ENCODE measurements at places on chromosomes 5 and 9. TPM values are rescaled to one million over a fixed set of nuclear protein-coding genes. Genes with fewer than 3 reads are reported as not detected.

VAV2 gene
- 18.4 TPM for total RNA-seq

BTNL8 gene
- 0.50 TPM for total RNA-seq

GPR150 gene
- total RNA-seq: 0.06 TPM

C1QTNF3 gene
- total RNA-seq: 52.4 TPM

FOXD4L5 gene
- 0.22 TPM for total RNA-seq

SPAAR gene
- 0.77 TPM for total RNA-seq

TCF7 gene
- 6.2 TPM for total RNA-seq

PCDHB6 gene
- total RNA-seq: 1.9 TPM

ST8SIA4 gene
- total RNA-seq: 22.8 TPM

PCDHB4 gene
- total RNA-seq: 4.1 TPM

GRCh38 chr5:138574744-138575193 is 432 bp downstream of the HSPA9 start:
- H3K4me3 ChIP-seq: peak overlapping the region; percentile 89
- peak overlapping the region; percentile 100 for H3K27ac ChIP-seq
- peaks cover 13% of the 10 kb centered on the region for H3K4me1 ChIP-seq
- peaks cover 38% of the 10 kb centered on the region for H3K36me3 ChIP-seq
- no peaks in the 10 kb centered on the region for H3K27me3 ChIP-seq
- DNase-seq: no peak

DNA sequence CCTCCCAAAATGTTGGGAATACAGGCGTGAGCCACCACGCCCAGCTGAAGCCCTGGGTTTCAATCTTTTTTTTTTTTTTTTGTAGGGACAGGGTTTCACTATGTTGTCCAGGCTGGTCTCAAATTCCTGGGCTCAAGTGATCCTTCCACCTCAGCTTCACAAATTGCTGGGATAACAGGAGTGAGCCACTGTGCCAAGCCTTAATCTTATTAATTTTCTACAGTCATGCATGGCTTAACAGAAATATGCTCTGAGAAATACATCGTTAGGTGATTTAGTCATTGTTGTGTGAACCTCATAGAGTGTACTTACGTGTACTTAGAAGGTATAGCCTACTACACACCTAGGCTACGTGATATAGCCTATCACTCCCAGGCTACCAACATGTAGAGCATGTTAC is 31.0 kb downstream of the GLDC start:
- no peak overlapping the region for H3K27ac ChIP-seq
- no peaks in the 10 kb centered on the region for H3K27me3 ChIP-seq
- H3K36me3 ChIP-seq: peaks cover 4% of the 10 kb centered on the region
- H3K4me3 ChIP-seq: no peak overlapping the region

DNA sequence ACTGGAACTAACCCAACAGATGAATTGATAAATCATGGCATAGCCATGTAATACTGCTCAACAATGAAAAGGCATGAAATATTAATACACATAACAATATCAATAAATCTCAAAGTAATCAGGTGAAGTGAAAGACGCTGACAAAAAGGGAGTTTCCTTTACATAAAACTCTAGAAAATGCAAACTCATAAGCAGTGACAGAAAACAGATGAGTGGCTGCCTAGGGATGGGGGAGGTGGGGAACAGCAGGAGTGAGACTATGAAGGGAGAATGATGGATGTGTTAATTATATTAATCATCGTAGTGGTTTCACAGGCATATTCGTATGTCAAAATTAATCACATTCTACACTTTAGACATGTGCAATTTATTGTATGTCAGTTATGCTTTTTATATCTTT is 59.8 kb upstream of the SHC3 start:
- no peak overlapping the region for H3K27ac ChIP-seq
- H3K27me3 ChIP-seq: peaks cover 3% of the 10 kb centered on the region
- no peak for DNase-seq
- H3K4me3 ChIP-seq: no peak overlapping the region
- H3K4me1 ChIP-seq: peaks cover 4% of the 10 kb centered on the region

- H3K27ac ChIP-seq: peak overlapping the region; percentile 88
- peaks cover 61% of the 10 kb centered on the region for H3K4me1 ChIP-seq
- H3K36me3 ChIP-seq: peaks cover 6% of the 10 kb centered on the region
- H3K4me3 ChIP-seq: no peak overlapping the region
Observed at GRCh38 chr9:137306850-137307254, 4.8 kb upstream of the NRARP start.

DNA sequence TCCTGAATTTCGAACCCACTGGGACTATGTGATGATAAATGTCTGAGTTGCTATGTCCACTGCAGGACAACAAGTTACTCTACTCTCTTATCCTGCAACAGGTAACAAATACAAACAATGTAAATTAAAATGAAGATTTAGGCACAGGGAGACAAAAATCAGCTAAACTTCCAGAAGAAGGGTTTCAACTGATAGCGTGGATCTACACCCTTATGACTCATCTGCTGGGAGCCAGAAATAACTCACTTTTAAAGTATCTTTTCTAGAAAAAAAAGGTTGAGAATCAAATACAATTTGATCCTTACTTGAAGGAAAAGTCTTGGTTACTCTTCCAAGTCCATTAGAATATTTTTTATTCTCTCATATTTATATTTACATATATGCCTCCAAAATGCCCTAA is 21.4 kb downstream of the PJA2 start:
- H3K4me1 ChIP-seq: no peaks in the 10 kb centered on the region
- no peak for DNase-seq
- H3K27ac ChIP-seq: no peak overlapping the region
- H3K4me3 ChIP-seq: no peak overlapping the region

GRCh38 chr5:134464988-134465815 is 53.5 kb upstream of the CDKN2AIPNL start:
- H3K4me3 ChIP-seq: no peak overlapping the region
- peaks cover 12% of the 10 kb centered on the region for H3K27me3 ChIP-seq
- DNase-seq: no peak
- H3K36me3 ChIP-seq: no peaks in the 10 kb centered on the region
- H3K27ac ChIP-seq: no peak overlapping the region
- H3K4me1 ChIP-seq: peaks cover 22% of the 10 kb centered on the region

DNA sequence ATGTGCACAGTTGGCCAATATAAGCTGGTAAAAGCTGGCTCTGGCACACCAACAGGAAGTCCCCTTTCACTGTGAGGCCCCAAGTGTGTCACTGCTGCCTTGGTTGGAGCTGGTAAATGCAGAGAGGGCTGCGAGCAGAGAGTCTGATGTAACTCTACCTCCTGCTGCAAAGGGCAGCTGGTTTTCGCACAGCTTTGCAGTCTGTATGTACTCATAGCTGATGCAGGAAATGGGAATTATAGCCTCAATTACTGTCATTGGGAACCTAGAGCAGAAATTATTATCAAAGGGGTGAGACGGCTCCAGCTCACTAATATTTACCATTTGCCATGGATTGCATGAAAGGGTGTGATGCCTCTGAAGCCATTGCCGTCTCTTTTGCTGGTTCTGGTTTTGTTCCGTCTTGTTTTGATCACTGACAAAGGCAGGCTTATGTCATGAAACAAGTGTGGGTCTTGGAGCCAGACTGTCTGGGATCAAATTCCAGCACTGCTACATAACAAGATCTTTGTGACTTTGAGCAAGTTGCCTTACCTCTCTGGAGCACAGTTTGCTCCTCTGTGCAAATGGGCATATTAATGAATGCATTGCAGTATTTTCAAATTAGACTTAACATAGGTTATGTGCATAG is 124.3 kb upstream of the SLC25A48 start:
- no peaks in the 10 kb centered on the region for H3K4me1 ChIP-seq
- H3K4me3 ChIP-seq: no peak overlapping the region
- H3K27ac ChIP-seq: no peak overlapping the region

DNA sequence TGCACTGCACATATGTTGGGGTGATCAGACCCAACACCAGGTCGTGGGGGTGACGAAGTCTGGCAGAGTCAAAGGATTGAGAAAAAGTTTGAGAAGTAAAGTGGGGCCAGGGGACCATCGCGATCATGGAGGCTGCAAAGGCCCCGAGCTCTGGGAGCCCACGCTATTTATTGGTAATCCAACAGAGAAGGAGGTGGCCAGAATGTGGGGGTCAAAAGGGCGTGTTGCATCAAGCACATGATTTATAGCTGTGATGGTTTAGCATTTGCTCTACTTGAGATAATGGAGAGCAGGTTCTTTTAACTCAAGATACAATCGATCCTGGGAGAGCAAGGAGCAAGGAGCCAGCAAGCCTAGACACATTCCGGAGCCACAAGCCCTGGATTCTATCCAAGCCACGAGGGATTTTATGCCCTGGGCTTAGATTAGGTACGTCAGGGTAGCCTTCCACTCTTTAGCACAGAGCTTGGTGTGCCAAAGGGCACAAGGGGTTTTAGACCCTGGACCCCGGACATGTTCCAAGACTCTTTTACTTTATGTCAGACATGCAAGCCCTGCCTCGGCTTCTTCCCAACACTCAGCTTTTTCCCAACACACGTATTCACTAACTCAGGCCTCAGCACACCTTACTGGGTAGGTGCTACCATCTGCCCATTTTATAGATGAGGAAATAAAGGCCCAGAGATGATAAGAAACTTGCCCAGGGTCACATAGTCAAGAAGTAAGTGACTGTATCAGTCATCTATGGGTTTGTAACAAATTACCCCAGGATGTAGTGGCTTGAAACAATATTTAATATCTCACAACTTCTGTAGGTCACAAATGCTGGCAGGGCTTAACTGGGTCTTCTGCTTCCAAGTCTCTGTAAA is 39.5 kb downstream of the NSUN2 start:
- peaks cover 18% of the 10 kb centered on the region for H3K36me3 ChIP-seq
- H3K4me3 ChIP-seq: no peak overlapping the region
- H3K4me1 ChIP-seq: no peaks in the 10 kb centered on the region
- H3K27me3 ChIP-seq: no peaks in the 10 kb centered on the region

- no peaks in the 10 kb centered on the region for H3K4me1 ChIP-seq
- no peak overlapping the region for H3K27ac ChIP-seq
- no peak for DNase-seq
- H3K4me3 ChIP-seq: no peak overlapping the region
Observed at GRCh38 chr5:159838551-159839222, 77.6 kb upstream of the ADRA1B start.

- H3K4me3 ChIP-seq: no peak overlapping the region
- H3K27me3 ChIP-seq: no peaks in the 10 kb centered on the region
- H3K36me3 ChIP-seq: no peaks in the 10 kb centered on the region
Observed at GRCh38 chr5:31021181-31021624, 172.3 kb upstream of the CDH6 start.

DNA sequence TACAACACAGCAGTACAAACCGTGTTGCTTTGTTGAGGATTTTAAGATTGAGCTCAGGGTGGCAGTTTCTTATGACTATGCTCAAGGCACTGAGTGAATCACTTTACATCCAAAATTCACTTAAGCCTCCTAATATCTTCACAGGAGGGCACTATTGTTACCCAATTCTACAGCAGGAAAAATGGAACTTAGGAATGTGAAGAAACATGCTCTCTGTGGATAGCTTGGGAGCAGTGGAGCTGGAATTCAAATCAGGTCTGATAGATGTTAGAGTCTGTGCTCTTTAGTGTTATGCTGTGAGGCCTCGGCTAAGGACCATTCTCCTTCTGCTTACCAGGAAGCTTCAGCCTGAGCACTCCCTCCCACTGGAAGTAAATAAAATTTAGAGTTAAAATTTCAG is 18.7 kb upstream of the HMHB1 start:
- no peak for DNase-seq
- H3K36me3 ChIP-seq: no peaks in the 10 kb centered on the region
- no peak overlapping the region for H3K27ac ChIP-seq
- no peak overlapping the region for H3K4me3 ChIP-seq
- H3K4me1 ChIP-seq: peaks cover 4% of the 10 kb centered on the region

DNA sequence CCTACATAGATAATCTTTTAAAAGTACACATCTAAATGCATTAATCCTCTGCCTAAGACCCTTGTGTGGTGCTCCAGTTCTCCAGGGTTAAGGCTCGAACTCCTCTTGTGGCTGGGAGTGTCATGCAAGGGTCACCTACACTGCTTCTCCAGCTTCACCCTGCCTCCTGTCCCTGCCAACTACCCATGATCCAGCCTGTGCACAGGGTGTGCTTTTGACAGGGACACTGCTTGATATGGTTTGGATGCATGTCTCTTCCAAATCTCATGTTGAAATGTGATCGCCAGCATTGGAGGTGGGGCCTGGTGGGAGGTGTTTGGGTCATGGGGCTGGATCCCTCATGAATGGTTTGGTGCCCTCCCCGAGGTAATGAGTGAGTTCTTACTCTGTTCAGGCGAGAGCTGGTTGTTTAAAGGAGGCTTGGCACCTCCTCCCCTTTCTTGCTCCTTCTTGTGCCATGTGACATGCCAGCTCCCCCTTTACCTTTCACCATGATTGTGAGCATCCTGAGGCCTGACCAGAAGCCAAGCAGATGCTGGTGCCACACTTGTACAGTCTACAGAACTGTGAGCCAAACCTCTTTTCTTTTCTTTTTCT is 48.5 kb downstream of the SLC22A5 start:
- no peak for DNase-seq
- peaks cover 17% of the 10 kb centered on the region for H3K4me1 ChIP-seq
- H3K27ac ChIP-seq: no peak overlapping the region
- peaks cover 1% of the 10 kb centered on the region for H3K36me3 ChIP-seq
- H3K4me3 ChIP-seq: no peak overlapping the region
- no peaks in the 10 kb centered on the region for H3K27me3 ChIP-seq

GRCh38 chr9:93648836-93649235 is 72.5 kb downstream of the PHF2 start:
- DNase-seq: no peak
- H3K4me1 ChIP-seq: no peaks in the 10 kb centered on the region
- peaks cover 76% of the 10 kb centered on the region for H3K36me3 ChIP-seq
- no peak overlapping the region for H3K27ac ChIP-seq

DNA sequence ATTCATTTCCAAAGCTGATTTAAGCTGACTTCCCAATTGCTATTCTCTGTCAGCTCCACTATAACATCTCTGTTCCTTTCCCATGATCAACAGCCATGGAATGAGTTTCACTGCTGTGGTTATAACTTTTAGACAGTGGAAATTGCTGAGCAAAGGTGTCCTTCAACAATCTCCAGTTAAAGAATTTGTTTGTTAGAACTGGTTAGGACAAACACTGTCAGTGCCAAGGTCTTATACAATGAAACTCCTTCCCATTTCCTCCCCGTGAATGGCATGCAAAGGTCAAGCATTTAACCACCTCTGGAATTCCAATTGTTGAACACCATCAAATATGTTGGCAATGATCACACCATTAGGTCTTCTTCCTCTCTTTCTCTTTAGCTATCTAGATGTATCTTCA is 45.7 kb upstream of the GHR start:
- no peaks in the 10 kb centered on the region for H3K4me1 ChIP-seq
- no peak for DNase-seq
- H3K27me3 ChIP-seq: no peaks in the 10 kb centered on the region
- no peaks in the 10 kb centered on the region for H3K36me3 ChIP-seq
- H3K4me3 ChIP-seq: no peak overlapping the region

GRCh38 chr5:52988335-52989024 is 672 bp upstream of the ITGA2 start:
- H3K4me3 ChIP-seq: peak overlapping the region; percentile 74
- no peaks in the 10 kb centered on the region for H3K36me3 ChIP-seq
- H3K4me1 ChIP-seq: peaks cover 15% of the 10 kb centered on the region
- H3K27ac ChIP-seq: no peak overlapping the region
- DNase-seq: no peak

GRCh38 chr5:93130624-93131490 is 450.2 kb downstream of the NR2F1-AS1 start:
- peak; percentile 18 for DNase-seq
- H3K4me3 ChIP-seq: no peak overlapping the region
- no peaks in the 10 kb centered on the region for H3K27me3 ChIP-seq
- H3K36me3 ChIP-seq: no peaks in the 10 kb centered on the region
- H3K4me1 ChIP-seq: no peaks in the 10 kb centered on the region
